Lung (tissue), 17 donors: ENCODE measurements at places on chromosomes 12 and 14. TPM values are rescaled to one million over a fixed set of nuclear protein-coding genes. Genes with fewer than 3 reads are reported as not detected.

GRCh38 chr14:49783394-49784014 is 15.6 kb downstream of the KLHDC2 start:
- no peak for DNase-seq

- DNase-seq = peak; percentile 70
Observed at GRCh38 chr12:118061873-118062843, 1.2 kb upstream of the WSB2 start.

GRCh38 chr14:23071921-23072539 is 14.7 kb upstream of the CDH24 start:
- no peak for DNase-seq

- DNase-seq = no peak
Observed at GRCh38 chr12:115830633-115831032, 446.9 kb downstream of the MED13L start.

GRCh38 chr12:1297639-1298175 is 296.7 kb downstream of the FBXL14 start:
- DNase-seq = no peak

DNA sequence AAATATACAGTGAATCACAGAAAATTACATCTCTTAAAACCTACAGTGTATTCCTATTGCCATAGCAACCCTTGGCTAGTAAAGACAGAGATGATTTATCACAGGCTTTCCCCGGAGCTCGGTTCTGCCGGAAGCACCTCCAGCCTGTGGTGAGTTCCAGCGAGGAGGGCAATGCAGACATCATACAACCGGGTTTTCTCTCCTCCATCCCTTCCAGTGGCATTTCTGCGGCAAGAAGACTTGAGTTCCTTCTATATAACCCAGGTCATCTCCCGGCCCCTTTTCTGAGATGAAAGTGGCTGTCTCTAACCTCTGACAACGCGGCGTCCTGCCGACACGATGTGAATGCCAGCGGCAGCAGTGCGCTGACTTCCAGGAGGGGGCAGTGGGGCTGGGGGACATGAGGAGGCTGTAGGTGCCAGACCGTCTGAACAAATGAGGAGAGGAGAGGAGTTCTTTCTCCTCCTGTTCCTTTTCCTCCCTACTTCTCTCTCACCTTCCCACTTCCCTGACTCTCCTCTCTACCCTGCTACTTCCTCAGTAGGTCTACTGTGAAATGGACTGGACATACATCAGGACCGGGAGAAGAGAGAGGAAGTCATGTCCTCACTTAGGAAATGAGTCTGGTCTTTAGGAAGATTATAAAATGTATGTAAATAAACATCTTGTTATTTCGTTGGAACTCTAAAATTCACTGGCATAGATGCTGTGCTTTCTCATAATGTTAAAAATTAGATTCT is 68.6 kb upstream of the MAX start:
- peak; percentile 38 for DNase-seq

GRCh38 chr12:17159506-17160300 is 553.7 kb upstream of the LMO3 start:
- no peak for DNase-seq

Gene LTB4R
- polyA plus RNA-seq = 7.3 TPM

Gene KLHL33
- 0.03 TPM for polyA plus RNA-seq

Gene C12orf60
- 0.87 TPM for polyA plus RNA-seq

Gene PRICKLE1
- polyA plus RNA-seq = 2.9 TPM

Gene SLC2A13
- polyA plus RNA-seq = 3.2 TPM
